WTC11 (cell line): ENCODE measurements at places on chromosomes 12 and 14.

- DNase-seq = no peak
Measured at GRCh38 chr14:39683691-39684260, 251.5 kb upstream of the FBXO33 start.

- DNase-seq = no peak
Measured at GRCh38 chr14:55381040-55381439, 30.6 kb downstream of the ATG14 start.

DNA sequence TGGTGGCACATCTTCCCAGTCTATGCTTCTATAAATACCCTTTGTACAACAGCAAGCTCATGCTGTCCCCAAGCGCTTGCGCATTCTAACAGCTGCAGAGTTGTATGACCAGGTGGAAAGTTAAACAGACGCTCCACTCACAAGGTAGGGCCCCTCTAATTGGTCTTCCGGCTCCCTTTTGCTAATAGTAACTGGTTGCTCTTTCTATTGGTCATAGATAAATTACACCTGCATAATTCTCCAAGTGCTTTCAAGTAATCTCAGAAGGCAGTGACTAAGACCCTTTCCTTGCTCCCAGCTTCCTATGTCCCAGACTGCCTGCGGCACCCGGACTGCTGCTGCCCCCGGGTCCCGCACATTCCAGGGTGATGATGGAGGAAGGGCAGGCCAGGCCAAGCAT lies 6.1 kb upstream of the TSPAN9 start:
- DNase-seq = no peak

GRCh38 chr12:68012712-68013111 lies 23.5 kb downstream of the IFNG-AS1 start:
- DNase-seq = no peak

GRCh38 chr14:66115740-66116502 lies 370.2 kb upstream of the CCDC196 start:
- DNase-seq = no peak

GRCh38 chr12:104212516-104212915 lies 3.1 kb upstream of the TXNRD1 start:
- no peak for DNase-seq

DNA sequence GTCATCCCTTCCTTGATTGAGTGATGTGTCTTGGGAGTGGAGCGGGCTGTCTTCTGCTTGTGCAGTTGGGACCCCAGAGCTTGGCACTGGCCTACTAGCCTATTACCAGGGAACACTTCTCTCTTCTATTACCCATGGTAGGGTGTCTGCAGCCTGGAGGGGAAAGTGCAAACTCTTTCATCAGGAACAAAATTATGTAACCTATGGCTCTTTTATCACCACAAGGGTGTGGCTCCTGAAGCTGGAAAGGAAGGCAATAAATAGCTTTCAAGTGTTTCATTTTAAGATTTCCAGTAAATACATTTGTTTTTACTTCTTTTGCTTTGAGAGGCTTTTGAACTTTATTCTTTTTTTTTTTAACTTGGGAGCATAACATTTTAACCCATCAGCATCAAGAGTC lies 349.7 kb upstream of the FAR2 start:
- DNase-seq = no peak

GRCh38 chr12:22796941-22797630 lies 172.1 kb downstream of the ETNK1 start:
- no peak for DNase-seq

DNA sequence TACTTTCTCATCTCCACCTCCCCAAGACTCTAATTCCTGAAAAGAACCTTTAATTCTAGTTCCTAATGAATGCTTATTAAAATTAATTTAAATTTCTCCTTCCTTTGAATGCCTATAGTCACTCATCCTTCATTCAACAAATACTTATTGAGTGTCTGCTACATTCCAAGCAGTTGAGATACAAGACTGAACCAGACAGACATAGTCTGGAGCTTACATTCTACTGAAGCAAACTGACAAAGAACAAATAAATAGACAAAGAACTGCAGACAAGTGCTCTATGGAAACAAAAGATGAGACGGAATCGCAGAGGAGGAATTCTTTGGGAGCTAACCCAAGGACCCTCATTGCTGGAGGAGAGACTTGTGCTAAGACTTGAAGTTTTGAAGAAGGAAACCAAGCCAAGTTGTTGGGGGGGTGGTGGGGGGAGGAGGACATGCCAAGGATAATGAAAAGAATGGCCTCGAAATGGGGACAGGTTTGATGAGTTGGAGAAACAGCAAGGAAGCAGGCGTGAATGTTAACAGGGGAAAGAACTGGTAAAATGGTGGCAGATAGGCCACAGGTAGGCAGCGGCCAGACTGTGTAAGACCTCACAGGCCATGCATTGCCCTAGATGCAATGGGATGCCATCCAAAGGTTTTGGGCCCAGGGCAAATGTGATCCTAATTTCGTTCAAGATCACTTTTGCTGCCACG lies 9.7 kb upstream of the TDG start:
- no peak for DNase-seq

GRCh38 chr14:28308734-28309133 lies 457.9 kb upstream of the FOXG1 start:
- no peak for DNase-seq

GRCh38 chr14:72141084-72141483 lies 208.9 kb downstream of the RGS6 start:
- no peak for DNase-seq

GRCh38 chr12:45966486-45966885 lies 23.9 kb downstream of the SCAF11 start:
- no peak for DNase-seq

DNA sequence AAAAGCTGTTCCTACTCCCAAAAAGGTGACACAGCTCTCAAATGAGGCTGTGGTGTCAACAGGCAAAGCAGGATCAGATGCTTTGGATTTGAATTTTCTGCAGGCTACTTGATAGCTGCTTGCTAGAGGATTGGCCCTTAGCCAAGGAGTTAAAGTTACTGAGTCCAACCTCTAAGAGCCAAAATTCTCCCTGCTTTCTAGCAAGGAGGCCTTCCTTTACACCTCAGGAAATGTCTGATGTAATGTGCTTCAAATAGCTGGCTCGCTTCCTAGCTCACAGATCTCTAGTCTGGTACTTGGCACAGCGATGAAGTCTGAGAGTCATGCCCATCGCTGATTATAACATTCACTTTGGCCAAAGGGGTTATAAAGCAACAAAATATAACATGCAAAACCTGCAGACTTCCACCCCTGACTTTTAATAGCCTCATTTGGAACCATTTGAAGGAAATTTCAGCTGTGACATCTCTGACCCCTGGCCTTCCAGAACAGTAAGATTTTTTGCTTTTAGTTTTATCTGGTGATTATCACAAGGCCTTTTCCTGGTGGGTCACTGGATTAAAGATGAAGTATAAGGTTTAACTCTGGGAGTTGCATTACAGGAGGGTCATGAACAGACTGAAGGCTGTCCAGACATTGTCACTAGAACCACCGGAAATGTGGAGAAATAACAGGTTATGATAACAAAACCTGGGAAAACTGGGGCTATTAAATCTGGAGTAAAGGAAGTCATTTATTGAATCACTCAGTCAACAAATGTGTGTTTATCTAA lies 189.7 kb downstream of the EPS8 start:
- DNase-seq = no peak

DNA sequence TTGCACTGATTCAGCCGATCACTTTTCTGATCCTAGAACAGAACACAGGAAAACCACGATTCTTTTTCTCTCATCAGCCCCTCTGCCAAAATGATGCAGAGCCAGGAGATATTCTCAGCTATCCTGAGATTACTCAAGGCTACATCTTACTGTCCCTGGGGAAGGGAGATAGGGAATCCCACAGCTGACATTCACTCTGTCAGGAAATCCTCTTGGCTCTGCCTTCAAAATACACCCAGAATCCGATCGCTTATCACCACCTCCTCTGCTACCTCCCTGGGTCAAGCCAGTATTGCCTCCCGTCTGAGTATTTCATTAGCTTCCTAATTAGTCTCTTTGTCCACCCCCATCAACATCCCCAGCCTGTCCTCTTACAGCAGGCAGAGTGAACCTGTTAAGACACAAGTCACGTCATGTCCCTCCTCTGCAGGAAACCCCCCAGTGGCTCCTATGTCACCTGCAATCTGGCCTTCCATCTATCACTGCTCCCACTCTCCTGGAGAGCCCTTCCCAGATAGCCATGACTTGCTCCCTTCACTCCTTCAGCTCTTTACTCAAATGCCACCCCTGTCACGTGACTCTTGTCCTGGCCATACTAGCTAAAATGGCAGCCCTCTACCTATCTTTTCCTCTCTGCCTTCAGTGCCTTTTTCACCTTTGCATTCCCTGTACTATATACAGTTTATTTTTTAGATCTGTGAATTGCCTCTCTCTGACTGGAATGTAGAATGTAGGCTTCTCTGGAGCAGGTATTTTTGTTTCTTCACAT lies 70.3 kb downstream of the GALNT4 start:
- DNase-seq = no peak

DNA sequence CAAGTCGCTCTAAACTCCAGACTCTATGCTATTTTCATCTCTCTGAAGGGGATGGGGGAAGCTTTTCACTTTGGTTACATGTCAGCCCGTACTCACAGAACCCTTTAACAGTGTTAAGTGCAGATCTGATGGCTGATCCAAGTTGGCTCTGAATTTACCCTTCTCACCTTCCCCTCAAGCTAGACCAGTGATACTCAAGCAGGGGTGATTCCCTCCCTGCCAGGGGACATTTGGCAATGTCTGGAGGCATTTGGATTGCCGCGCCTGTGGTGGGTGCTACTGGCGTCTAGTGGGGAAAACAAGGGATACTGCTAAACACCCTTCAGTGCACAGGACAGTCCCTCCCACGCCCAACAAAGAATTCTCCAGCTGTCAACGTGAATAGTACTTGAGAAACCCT lies 6.0 kb upstream of the TEX52 start:
- DNase-seq = no peak

DNA sequence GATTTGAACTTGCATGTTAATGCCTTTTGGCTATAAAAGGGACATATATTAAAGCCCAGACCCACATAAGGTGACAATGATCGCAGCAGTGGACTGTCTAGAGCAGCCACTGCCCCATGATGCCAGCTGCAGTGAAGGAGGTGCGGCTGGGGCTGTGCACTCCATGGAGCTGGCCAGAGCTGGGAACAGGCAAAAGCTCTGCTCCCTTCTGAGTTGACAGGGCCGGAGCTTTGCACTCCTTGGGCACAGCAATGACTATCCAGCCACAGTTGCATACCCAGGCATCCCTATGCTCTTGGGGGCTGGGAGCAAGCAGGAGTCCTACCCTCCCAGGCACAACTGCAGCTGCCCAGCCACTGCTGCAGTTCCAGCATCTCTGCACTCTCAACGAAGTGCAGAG lies 50.2 kb downstream of the EGLN3 start:
- no peak for DNase-seq

GRCh38 chr12:131991816-131992430 lies 42.2 kb downstream of the EP400 start:
- no peak for DNase-seq

DNA sequence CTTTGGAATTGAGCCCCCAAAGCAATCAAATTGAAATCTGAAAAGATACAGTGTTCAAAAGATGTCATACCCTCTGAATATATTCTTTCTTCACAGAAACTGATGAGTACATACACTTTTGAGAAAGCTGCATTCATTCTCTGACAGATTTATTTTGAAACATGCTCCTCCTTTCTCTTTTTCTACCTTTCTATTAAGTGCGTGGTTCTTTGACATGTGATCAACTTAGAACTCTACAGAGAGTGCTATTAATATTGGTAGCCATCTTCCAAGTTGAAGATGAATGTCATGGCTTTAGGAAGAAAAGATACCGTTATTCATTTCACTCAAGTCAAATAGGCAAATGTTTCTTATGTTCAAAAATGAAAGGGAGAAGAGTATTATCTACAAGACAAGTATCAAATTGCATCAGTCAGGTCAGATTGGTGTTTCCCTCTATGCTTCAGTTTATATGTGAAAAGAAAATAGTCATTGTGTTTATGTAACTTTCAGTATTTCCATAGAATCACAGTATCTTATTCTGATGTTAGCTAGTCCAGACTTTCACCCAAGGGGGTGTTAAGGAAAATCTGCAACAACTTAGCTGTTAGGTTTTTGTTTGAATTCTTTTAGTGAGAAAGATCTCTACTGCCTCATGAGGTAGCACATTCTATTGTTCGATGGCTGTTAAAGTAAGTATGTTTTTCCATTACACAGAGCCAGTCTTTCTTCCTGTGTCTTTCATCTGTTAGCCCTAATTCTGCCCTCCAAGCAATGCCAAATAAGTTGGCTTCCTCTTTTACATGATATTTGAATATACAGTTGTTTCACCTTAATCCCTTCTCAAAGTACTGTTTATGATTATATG lies 55.4 kb upstream of the GARIN2 start:
- no peak for DNase-seq

GRCh38 chr14:105490267-105490571 lies 827 bp upstream of the TEDC1 start:
- no peak for DNase-seq

DNA sequence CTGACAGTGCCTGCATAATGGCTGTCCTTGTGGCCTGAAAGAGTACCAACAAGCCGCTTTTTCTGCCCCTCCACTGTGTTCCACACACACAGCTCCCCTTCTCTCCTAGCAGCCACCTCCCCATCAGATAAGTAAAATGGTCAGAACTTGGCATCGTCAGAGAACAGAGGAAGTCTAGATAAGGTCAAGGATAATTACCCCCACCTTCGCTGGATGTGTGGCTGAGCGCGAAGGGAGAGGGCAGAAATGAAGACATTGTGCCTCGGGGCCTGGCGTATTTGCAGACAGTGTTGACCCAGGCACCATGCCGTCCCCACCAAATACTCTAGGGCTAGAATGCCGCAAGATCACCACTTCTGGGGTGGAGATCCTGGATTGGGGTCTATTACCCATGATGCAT lies 30.6 kb downstream of the FBXO21 start:
- no peak for DNase-seq

- DNase-seq = no peak
Measured at GRCh38 chr12:7797698-7798398, 8.6 kb downstream of the NANOG start.

- no peak for DNase-seq
Measured at GRCh38 chr12:24015833-24016160, 66.3 kb upstream of the SOX5 start.

GRCh38 chr12:113476176-113476986 lies 4.7 kb upstream of the LHX5 start:
- no peak for DNase-seq

GRCh38 chr14:68293404-68293803 lies 473.8 kb downstream of the RAD51B start:
- no peak for DNase-seq

GRCh38 chr12:47757364-47757839 lies 1.3 kb downstream of the RAPGEF3 start:
- no peak for DNase-seq

DNA sequence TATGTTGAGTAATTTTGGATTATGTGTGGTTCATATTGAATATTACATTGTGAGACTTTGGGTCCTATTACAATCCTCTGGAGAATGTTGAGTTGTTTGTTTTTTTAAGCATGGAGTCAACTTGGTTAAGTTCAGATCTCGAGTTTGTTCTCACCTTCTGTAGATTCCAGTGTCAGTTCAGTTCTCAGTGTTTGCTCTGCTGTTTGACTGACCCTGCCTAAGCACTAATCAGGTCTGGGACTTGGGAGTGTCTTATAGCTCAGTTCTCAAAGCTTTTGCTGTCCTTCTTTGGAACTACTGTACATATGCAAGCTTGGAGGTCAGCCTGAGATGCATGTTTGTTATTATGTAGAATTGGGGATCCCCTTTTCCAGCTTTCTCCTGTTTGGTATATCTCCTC lies 63.1 kb downstream of the DIP2B start:
- no peak for DNase-seq

- no peak for DNase-seq
Measured at GRCh38 chr12:109827566-109828550, 5.3 kb downstream of the TRPV4 start.

- no peak for DNase-seq
Measured at GRCh38 chr12:109480356-109480755, 2.9 kb downstream of the UBE3B start.
